Stimulated activated CD4-positive, alpha-beta T cell treated with anti-CD3 and anti-CD28 coated beads, TNF-alpha, amount 100 ng/mL, for 24 hours (primary cell): ENCODE measurements at places on chromosomes 2 and 18.

DNA sequence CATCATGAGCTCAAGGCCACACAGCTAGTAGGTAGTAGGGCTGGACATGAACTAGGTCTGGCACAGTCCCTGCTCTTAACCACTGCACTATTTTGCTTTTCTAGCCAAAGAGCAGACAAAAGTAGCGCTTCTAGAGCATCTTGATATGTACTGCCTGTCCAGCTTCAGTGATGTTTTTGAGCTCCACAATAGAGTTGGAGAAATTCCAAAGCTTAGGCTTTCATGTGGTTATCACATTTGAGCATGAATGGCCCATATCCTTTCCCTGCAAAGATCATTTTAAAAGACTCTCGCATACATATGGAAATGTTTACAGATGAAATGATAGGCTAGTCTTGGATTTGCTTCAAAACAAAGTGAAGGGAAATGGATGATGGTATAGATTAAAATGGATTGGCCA is 128.7 kb downstream of the MAP3K20 start:
- no peak for DNase-seq

- DNase-seq: no peak
These were observed 1.4 kb downstream of the RNF138 start for GRCh38 chr18:32093102-32093511.

DNA sequence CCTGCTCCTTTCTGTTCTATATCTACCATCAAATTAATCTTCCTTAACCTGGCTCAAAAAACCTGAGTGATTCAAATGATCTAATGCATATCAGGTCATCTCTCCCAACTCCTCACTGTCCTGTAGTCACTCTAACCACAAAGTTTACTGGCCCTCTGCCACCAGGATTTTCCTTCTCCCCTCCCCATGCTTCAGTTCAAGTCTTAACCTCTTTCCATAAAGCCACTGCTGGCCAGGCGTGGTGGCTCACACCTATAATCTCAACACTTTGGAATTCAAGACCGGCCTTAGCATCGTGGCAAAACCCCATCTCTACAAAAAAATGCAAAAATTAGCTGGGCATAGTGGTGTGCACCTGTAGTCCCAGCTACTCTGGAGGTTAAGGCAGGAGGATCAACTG is 7.5 kb upstream of the SP3 start:
- DNase-seq: no peak

- no peak for DNase-seq
These were observed 76.4 kb upstream of the ZEB2 start for GRCh38 chr2:144596073-144596871.

- no peak for DNase-seq
These were observed 2.0 kb downstream of the TMEM163 start for GRCh38 chr2:134716721-134717243.

GRCh38 chr2:1815053-1815452 is 70.7 kb upstream of the PXDN start:
- no peak for DNase-seq

- no peak for DNase-seq
These were observed 40.7 kb downstream of the PKP4 start for GRCh38 chr2:158497486-158497885.

DNA sequence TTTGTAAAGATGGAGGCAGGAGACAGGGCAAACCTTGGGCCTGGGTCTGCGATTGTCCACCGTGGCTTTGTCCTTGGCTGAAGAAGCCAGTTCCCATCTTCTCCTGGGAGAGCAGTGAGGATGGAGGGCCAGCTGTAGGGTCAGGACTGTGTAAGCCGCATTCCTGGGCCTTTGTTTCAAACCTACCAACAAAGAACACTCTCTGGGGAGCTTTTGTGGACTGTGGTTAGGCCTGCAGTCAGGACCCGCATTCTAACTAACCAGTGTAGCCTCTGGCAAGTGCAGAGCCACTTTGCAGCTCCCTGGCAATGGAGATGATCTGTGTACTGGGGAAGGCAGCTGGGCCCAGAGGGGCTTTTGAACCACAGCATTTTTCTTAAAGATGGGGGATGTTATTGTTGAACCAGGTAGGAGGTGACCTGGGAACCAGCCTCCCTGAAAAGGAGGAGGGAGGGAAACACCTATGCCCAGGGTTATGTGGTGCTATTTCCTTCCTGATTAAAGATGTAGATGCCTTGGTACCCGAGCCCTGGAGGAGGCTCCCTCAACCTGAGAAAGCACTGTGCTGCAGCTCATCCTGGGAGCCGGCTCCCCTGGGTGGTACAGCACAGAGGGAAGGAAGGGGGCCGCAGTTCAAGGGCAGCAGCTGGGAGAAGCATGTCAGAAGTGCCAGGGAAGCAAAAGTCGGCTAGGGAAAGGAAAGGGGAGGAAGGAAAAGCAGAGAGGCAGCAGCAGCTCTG is 12.7 kb upstream of the SMAD4 start:
- DNase-seq: no peak
